ENCODE measurements at places on chromosomes 16 and 17.

DNA sequence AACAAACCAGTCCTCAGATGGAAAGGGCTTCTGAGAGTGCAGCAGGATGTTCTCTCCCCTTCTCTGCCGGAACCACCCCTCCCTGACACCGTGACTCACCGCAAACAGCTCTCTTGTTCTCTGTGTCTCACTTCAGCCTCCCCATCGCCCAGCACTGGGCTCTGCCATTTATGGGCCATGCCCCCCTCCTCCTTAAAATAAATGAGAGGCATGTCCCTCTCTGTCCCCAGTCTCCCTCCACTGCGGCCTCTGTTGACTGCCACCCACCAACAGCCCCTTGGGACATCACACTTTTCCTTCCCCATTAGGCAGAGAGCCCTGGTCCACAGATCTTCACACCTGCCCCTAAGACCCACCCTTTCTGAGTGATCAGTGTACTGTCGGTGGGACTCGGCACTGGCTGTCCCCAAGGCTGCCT lies 6.3 kb downstream of the CCDC102A start:
- peak; percentile 65 for DNase-seq

- peak; percentile 64 for DNase-seq
These were observed 38.4 kb downstream of the PTRH2 start for GRCh38 chr17:59668816-59669215.

GRCh38 chr16:67430977-67431774 lies at the start of gene HSD11B2:
HSD11B2 (plus strand) TSS chr16:67431121; CDS start chr16:67431249, 128 bp downstream.
- DNase-seq = peak; percentile 64

DNA sequence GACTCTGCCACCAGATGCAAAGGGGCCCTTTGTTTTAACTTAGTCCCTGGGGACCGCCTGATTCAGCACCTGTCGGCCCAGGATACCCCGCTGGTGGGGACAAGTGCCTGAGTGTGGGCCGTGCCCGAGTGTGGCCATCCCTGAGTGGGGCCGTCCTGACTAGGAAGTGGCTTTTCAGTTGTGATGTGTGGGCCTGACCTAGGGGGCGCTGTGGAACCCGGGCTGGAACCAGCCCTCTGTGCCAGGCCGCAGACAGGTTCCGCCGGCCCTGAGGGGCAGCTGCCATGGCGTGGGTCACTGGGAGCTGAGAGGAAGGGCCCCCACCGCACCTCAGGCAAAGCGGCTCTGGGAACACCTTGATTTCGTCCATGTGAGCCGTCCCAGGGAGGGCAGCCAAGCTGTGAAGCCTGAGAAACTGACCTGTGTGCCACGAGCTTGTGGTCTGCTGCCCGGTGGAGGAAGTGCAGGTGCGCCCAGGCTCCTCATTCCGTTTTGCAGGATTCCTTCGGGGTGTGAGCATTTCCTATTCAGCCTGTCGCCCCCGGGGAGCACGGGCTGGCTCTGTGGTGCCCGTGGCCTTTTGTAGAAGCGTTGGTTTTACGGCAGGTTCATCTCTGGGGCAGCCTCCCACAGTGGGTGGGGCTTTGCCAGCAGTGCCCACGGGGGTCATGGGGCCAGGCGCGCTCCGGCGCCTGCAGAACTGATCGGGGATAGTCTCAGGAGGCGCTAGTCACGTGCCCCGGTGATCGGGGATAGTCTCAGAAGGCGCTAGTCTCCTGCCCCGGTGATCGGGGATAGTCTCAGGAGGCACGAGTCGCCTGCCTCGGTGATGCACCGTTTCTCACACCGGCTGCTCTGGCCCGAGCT lies 5.3 kb downstream of the RPL13 start:
- DNase-seq = peak; percentile 55

DNA sequence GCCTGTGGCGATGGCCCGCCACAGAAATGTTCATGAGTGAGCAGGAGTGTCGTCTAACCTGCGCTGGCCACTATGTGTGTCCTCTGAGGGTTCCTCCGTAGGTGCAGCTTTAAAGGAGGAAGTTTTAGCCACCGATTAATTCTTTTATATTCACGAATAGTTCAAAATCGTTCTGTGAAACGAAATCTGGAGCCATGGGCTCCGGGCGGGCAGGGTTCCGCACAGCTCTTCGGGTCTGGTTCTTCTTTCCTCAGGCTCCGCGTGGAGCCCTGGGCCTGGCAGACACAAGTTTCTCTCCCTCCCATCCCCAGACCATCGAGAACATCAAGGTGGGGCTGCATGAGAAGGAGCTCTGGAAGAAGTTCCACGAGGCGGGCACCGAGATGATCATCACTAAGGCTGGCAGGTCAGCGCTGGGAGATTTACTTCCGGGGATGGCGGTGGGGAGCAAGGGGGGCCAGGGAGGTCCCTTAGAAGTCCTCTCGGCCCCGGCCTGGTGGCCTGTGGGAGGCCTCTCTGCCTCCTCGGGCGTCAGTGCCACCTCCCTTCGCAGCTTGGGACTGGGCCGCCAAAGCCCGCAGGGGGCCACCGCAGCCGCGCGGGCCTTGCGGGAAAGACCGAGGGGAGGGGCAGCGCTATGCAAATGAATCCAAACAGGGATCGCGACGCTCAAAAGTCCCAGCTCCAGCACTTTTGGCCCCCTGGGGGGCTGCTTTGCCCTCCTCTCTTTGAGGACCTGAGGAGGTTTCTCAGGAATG lies 5.2 kb downstream of the TBX4 start:
- no peak for DNase-seq

- no peak for DNase-seq
These were observed 202.1 kb downstream of the CYLD start for GRCh38 chr16:50944033-50944432.

DNA sequence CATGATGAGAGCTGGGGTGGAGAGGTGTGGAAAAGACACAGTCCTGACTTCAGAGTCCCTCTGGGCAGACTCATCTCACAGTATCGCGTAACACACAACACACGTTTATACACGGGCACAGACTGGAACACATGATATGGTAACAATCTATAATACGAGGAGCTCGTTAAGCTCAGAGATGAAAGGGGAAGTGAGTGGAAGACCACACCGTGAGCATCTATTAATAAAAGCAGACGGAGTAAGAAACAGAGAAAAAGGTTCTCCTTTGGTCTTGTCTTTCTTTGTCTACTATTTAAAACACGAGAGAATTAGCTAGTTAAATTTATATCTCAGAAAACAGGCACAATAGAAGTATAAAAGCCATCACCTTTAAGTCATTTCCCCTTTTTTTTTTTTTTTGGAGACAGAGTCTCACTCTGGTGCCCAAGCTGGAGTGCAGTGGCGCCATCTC lies 13.5 kb downstream of the ANKRD11 start:
- DNase-seq = no peak

- no peak for DNase-seq
These were observed at the start of gene MFAP4 for GRCh38 chr17:19386974-19387920. MFAP4 (minus strand) TSS chr17:19387190; CDS start chr17:19387155, 35 bp downstream.

- no peak for DNase-seq
These were observed 1.6 kb downstream of the BFAR start for GRCh38 chr16:14634389-14634725.

- DNase-seq = no peak
These were observed 34.4 kb upstream of the MNT start for GRCh38 chr17:2435181-2435741.

DNA sequence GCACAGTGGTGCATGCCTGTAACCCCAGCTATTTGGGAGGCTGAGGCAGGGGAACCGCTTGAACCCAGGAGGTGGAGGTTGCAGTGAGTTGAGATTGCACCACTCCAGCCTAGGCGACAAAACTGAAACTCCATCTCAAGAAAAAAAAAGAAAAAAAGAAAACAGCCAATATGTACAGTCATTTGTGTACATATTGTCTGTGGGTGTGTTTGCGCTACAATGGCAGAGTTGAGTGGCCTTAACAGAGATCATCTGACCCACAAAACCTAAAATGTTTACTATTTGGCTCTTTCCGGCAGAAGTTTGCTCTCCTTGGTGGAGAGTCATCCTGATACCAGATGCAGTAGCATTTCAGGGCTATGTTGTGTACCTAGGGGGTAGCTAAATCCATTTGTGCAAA lies 57.9 kb downstream of the ARSG start:
- DNase-seq = no peak

- DNase-seq = peak; percentile 60
These were observed 4.6 kb upstream of the DRC7 start for GRCh38 chr16:57689762-57690558.

DNA sequence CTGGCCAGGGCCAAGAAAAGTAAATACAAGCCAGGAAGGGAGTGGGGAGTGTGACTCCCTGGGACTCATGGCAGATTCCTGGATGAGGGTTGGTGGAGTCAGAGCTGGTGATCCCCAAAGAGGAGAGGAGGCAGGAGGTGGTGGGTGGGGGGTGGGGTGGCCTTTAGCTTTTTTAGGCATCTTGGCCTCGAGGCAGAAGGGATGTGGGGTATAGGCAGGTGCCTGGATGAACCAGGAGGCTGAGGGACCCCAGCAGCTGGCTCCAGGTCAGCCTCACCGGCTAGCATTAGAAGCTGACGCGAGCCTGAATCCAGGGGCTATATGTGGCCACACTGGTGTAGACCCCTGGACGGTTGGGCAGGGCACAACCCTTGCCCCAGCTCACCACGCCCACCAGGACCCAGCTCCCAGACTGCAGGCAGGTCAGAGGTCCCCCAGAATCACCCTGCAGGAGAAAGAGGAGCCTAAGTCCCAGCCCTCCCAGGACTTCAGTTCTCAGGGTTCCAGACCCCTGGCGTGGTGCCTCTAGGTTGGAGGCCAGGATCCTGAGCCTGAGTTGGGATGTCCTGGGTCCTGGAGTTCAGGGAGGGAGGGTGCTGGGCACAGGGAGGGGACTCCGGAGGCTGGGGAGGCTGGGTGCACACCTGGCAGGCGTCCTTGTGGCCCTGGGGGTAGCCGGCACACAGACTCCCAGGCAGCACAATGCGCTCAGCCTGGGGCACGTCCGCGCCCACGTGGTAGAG lies 2.8 kb downstream of the PRSS33 start:
- DNase-seq = no peak

- DNase-seq = no peak
These were observed 17.6 kb upstream of the FA2H start for GRCh38 chr16:74792225-74792624.

DNA sequence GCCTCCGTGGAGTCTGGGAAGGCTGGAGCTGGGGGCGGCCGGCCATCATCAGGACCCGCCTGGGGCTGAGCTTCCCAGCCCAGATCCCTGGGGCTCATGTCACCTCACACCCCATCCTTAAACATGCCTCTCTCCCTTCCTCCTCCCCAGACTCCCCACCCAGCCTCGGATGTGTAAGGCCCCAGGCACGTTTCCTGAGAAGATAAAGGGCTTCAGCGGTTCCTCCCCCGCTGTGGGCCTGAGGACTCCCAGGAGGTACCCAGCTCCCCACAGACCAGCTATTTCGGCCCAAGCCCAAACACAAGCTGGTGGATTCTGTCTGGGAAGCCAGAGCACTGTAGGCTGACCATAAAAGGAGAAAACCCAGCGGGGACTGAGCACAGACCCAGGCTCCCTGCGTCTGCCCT lies 49.2 kb downstream of the MYH11 start:
- no peak for DNase-seq

DNA sequence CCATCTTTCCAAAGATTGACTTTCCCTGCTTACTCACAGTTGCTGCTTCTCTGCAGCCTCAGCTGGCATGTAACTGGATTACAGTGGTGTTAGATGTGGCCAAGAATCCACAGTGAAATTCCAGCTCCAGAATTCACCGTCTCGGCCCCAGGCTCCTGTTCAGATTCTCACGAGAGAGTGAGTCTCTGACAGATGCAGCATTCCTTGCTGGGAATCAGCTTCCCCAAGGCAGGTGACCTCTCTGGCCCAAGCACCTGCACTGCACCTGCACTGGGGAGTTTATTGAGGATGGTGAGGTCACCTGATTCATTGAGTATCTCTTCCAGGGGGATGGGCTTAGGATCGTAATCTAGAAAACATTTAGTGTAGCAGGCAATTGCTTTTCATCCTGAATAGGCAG lies 600.5 kb upstream of the RBFOX1 start:
- DNase-seq = no peak
